ENCODE measurements at places on chromosomes 7 and 10.

DNA sequence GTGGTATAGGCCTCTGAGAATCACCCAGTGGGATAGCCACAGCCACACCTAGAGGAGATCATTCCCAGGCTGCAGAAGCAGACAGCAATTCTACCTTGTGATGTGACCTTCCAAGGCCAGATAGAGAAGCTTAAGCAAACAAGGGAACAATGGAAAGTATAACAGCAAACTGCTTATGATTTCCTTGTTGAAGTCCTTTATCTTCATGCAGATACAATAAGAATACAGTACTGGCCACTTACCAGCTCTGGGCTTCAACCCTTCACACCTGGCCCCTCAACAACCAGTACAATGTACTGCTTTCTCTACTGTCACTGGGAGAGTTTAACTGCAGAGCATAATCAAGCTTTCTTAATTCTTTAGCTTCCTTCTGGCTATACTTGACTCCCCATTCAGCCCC, 22.6 kb upstream of the DDX50 start:
- DNase-seq, result no peak

- DNase-seq, result peak; percentile 14
Measured at GRCh38 chr7:104328296-104328969, at the start of gene LHFPL3. TSS of gene LHFPL3 (plus strand) at chr7:104328603.

GRCh38 chr10:103281753-103282152, 4.8 kb downstream of the INA start:
- DNase-seq, result no peak

DNA sequence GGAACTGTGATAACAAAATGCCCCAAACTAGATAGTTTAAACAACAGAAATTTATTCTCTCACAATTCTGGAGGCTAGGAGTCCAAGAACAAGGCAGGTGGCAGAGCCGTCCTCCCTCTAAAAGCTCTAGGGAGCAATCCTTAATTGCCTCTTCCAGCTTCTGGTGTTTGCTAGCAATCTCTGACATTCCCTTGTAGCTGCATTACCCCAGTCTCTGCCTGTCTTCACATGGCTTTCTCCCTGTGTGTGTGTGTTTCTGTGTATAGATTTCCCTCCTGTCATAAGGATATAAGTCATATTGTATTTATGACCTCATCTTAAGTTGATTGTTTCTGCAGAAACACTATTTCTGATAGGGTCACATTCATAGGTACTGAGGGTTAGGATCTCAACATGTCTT, 177.5 kb downstream of the WNT2 start:
- DNase-seq, result no peak

- peak; percentile 29 for DNase-seq
Measured at GRCh38 chr10:43595739-43596298, 10.4 kb upstream of the ZNF485 start.

DNA sequence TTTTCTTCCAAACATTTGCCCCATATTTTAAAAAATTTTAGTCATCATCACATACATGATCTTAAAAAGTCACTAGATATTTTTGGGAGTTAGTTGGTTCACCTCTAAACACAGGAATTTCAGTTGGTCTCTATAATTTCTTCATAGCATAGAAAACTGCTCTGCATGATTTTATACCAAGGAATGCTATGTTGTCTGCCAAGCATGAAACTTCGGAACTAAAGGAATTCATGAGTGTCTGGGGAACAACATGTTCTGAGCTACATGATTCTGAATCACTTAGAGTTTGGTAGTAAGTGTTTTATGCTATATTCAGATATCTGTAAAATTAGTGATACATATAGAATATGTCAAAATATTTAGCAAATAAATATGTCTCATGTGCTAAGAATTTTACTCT, 957.8 kb downstream of the GATA3 start:
- no peak for DNase-seq

Measured in stimulated activated CD4-positive, alpha-beta T cell treated with anti-CD3 and anti-CD28 coated beads, Interleukin-2, amount 100 ng/mL, for 24 hours (primary cell).